ENCODE measurements at places on chromosomes 16 and 17.

- DNase-seq, result peak; percentile 38
These were observed 22.3 kb downstream of the NPTX1 start for GRCh38 chr17:80453998-80454556.

GRCh38 chr16:17289674-17290635 lies 180.8 kb downstream of the XYLT1 start:
- DNase-seq, result no peak

DNA sequence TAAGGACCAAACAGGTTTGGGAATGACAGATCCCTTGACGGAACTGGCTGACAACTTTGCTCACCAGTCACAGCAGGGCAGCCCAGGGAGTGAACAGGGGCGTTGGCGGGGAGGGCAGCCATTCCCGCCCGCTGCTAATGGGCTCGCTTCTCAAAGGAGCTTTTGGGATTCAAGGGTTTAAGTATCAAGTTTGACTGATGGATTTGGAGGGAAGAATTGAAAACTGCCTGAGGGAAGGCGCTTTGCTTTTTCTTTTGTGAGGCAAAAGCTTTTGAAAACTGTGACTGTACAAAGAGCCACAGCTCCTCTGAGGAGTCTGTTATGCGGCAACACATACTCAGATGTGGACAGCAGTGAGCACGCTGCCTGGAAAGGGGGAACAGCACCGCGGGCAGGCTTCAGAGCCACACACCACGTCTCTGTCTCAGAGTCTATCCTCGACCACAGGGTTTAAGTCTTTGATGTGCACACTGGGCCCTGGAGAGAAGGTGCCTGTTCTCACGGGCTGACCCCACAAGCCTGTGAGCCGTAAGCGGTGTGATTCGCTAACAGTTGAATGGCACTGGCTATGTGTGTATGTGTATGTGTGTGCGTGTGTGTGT lies 79.9 kb upstream of the HSBP1 start:
- no peak for DNase-seq

- no peak for DNase-seq
These were observed 2.3 kb downstream of the UBB start for GRCh38 chr17:16383216-16383615.

GRCh38 chr16:55222486-55222885 lies 101.5 kb upstream of the IRX6 start:
- DNase-seq, result no peak

DNA sequence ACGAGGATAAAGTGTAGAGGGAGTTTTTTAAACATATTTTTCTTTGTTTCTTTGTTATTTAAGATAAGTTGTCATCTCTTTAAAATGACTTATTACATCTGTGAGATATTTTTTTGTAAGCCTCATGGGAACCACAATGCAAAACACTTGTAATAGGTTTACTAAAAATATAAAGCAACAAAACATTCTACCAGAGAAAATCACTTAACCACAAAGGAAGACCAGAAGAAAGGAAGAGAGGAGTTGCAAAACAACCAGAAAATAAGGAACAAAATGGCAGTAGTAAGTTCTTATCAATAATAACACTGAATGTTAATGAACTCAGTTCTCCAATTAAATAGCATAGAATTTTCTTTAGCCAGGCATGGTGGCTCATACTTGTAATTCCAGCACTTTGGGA lies 22.9 kb downstream of the DHRS7B start:
- DNase-seq, result no peak

DNA sequence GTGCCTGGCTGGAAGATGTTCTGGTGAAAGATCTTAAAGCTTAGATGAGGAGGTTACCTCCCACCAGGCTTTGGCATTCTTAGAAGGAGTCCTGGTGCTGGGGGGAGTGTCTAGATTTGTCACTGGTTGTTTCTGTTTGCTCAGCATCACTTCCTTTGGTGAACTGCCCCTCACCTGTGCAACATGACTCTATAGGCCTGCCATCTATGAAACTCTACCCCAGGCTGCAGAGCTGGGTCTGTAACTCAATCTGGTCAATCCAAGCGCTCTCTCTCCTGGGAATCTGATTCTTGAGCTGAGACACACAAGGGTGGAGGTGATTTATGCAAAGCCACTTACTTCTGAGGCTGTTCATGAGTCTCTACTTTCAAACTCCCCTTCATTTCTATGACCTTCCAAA lies 399.4 kb downstream of the NPIPA7 start:
- DNase-seq, result no peak

DNA sequence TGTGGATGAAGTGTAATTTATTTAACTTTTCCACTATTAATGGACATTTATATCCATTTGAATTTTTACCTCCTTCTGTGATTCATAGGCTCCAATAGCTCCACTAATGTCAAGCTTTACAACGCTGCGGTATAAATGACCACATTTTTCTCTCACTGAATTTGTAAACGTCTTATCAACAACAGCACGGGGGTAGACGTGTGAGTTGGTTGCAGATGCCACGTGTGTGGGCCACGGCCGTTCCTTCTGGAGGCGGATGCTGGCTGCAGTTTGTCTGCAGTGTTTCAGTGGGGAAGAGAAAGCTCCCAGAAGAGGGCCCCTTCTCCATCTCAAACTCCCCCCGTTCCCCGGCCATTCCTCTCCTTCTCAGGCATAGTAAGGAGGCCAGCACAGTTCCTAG lies 68.2 kb upstream of the XYLT1 start:
- DNase-seq, result no peak

DNA sequence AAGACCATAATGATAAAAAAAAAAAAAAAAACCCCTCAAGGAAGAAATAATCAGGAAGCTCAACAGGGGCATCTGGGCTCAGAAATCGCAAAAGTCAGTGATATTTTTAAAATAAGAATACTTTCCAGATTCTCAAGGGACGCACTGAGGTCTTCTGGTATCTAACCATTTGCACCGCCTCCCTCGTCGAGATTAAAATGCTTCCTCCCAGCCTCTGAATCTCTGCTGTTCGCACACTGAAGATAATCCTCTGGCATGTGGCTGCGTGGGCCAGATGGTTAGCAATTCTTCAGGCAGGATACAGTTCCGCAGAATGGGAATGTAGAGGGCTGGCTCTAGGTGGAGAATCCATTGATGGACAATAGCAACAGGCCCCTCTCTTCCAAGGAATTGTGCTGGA lies 211.7 kb upstream of the CDH5 start:
- no peak for DNase-seq

GRCh38 chr17:70313086-70313852 lies 143.9 kb downstream of the KCNJ2 start:
- DNase-seq, result no peak

DNA sequence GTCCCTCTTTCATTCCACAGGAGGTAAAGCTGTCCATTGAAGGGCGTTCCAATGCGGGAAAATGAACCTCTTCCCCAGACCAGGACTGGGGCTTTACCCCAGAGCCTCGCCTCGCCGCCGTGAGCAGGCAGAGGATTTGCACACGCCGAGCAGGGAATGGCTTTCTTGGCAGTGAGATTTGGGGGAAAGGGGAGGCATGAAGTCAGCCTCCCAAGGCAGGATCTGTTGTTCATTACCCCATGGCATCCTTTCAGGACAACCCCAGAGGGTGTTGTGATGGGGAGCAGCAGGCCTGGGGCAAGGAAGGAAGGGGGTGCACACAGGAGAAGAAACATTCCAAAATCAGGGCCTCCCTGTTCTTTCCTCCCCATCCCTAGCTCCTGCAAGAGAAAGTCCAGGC lies 6.0 kb downstream of the ATXN1L start:
- no peak for DNase-seq

Measured in urothelium cell line (cell line).